Lung (tissue), 17 donors: ENCODE measurements at places on chromosomes 16 and 17. TPM values are rescaled to one million over a fixed set of nuclear protein-coding genes. Genes with fewer than 3 reads are reported as not detected.

DNA sequence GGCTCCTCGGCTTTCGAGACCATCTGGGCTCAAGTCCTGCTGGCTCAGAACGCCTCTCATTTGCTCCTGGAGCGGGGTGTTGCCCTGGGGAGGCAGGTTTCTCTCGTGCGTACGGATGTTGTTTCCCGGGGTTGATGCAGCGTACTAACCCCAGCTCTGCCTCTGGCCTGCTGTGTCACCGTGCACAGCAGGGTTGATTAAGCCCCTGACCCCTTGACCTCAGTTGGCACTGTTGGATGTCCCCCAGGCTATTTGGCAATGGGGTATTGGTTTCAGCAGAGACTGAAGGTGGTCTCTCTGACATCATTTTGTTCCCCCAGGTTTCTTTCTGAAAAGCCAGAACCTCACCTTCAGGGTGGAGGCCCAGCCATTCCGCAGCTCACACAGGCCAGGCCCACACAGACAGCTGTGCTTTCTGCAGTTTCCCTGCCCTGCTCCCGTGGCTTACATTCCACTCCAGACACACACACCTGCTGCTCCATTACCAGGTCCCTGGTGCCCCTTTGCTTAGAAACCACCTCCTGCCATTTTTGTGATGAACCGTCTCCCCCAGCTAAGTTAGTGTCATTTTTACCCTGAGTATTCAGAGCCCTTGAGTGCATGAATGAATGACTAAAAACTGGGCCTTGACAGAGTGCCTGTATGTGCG, 233.5 kb downstream of the CCDC182 start:
- DNase-seq, result no peak

DNA sequence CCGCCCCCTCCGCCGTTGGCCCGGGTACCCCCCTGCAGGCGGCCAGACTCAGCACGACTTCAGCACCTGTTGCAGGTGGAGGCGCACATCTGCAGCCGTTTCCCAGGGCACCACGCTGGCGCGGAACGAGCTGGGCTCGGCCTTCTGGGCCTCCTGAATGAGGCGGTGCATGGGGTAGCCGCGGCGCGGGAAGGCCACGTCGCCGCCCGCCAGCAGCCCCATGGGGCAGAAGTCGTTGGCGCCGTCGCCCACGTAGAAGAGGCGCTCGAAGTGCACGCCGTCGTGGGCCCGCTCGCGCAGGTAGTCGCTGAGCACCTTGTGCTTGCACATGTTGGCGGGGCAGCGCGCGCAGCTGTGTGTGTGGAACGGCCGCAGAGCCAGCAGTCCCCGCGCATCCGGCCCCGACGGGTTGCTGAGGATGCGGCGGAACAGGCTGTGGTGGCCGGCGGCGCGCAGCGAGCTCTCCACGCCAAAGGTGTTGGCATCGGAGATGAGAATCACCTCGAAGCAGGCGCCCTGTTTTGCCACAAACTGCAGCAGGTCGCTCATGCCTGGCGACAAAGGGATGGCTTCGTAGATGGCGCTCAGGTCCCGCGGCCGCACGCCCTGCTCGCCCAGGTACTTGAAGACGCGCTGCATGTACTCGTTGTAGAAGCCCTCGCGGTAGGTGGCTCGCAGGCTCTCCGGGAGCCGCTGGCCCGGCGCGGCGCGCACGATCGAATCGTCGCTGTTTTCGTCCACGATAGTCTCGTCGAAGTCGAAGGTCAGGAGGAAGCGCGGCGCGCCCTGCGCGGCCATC, 6.2 kb downstream of the PHOSPHO1 start:
- peak; percentile 11 for DNase-seq

DNA sequence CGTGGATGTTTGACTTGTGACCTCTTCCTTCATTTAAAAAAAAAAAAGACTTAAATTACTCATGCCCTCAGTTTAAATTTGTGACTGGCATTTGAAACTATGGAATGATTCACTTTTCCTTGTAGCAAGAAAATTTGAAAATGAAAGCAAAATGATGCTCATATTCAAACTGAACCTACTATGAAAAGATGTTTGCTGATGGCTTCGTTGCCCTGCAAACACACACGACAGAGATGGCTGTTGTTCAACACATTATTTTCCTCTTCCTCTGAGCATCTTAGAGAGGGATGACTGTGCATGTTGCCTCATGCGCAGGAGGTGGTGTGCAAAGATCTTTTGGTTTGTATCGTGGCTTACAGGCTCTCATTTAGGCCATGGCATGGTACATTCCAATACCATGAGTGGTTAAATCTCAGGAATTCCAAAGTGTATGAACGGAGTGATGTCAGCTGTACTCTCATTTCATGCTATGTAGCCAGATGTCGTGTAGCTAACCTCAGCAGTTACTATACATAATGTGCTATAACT, 164.5 kb downstream of the PRKCA start:
- DNase-seq, result peak; percentile 80

DNA sequence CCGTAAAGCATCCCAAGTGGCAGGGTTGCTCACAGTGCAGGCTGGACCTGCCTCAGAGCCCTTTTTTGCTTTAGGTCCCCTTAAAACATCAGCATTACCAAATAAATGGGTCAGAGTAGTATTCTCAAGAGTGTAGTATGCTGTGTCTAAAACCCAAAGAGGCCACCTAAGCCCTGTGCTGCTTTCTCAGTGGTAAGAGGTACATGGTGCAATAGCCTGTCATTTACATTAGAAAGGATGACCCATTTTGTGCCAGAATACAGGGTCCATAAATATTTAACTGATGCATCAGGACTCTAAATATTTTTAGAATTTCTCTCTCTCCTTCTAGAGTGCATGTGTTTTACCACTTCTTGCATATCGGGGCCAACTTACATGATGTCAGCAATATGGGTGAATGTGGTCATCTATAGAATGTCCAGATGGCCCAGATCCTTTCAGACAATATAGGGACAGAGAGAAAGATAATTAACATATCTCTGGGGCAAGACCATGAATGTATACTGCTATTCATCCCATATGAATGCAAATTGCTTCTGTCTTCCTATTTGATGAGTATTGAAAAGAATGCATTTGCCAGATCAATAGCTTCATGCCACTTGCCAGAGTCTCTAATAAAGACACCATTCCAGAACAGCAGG, 329.2 kb downstream of the PMP22 start:
- no peak for DNase-seq

- DNase-seq, result no peak
These were observed 38.3 kb downstream of the ZZEF1 start for GRCh38 chr17:4104506-4104905.

Gene RBFOX1
- total RNA-seq, result 0.55 TPM

Gene RPA1
- total RNA-seq, result 44.1 TPM
